ENCODE measurements at places on chromosomes 12 and 14.

GRCh38 chr12:110841007-110841406 lies 5.8 kb upstream of the CCDC63 start:
- no peak for DNase-seq

GRCh38 chr12:110046451-110047187 lies 1.7 kb downstream of the C12orf76 start:
- DNase-seq: no peak

DNA sequence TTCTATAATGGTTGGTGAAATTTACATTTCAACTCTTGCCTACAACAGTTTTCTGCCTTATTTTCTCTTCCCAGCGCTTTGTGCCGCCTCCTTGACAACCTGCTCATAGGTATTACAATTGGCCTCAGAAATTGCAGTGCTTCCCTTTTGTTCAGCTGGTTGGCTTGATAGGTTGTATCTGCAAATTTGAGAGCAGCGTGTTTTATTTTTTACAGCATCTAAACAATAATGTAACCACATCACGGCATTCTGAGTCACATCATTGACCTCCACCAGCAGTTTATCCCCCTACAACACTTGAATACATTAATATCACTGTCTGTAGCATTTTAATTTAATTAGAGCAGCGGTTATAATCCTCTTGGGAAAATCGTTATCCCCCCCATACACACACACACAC lies 99.4 kb downstream of the ETV6 start:
- no peak for DNase-seq

DNA sequence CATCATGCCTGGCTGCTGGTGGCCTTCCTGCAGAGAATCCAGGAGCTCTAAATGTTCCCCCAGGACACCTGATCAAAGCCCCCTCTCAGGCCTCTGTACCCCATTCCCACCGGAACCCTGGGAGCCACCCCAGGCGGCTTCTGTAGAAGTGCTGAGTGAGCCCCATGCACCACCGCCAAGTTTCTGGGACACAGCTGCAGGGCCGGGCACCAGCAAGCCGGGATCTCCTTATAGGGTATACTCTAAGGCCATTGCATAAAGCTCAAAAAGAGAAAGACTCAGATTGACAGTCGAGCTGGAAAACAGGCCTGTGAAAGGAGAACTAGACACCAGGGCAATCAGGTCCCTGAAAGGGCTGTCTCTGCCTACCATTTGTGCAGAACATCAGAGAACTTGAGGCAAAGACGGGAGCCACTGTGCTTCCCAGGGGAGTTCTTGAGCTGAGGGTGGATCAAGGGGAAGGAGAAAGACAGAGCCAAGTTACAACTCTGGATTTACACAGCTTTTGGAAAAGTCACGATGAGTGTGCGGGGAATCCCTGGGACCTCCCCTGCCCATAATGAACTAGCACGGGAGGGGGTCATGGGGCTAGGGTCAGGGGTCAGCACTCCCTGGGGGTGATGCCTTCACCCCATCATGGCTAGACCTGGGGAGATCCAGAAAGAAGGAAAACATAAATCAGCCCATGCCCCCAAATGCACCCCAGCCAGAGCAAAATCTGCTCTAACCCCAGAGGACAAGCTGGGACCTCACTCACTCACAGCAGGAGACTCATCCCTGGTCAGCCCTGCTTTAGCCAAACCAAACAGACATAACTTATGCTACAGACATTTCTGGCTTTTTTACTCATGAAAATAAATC lies 51.1 kb downstream of the ITPK1 start:
- DNase-seq: peak; percentile 32

GRCh38 chr12:125373375-125373774 lies 308.1 kb downstream of the AACS start:
- DNase-seq: no peak

GRCh38 chr12:120579179-120579578 lies 2.0 kb downstream of the POP5 start:
- no peak for DNase-seq

DNA sequence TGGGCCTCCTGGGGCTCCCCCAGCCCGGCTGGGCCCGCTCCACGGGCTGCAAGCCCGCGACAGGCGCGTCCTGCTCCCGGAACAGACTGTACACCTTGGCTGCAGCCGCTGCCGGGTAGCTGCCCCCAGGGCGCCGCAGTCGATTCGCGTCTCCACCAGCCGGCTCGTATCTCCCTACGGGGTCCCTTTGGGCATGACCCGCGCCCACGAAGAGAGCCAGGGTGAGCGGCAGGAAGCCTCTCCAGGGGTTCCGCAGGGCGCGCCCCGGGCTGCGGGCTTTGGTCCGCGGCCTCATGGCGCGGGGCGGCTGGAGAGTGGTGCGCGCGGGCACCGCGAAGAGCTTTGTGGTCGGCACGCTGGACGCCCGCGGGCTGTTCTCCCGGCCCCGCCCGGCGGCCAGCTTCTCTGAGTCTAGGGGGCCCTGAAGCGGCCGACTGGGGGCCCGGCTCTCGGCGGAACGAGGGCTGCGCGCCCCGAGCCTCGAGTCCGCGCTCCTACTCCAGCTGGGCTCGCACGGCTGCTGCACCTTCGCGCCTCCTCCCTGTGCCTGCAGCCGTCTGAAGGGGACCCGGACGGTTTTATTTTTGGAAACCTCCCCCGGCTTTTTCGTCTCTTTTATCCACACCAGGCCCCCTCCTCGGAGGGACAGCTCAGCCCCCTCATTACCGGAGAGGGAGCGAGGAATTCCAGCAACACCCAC lies at the start of gene LTBP2:
TSS of gene LTBP2 (minus strand) at position 588 of the 700 bp plus-strand sequence. CDS start at position 295, 293 bp downstream.
- DNase-seq: no peak

GRCh38 chr12:102939670-102940222 lies 17.7 kb upstream of the ASCL1 start:
- no peak for DNase-seq

DNA sequence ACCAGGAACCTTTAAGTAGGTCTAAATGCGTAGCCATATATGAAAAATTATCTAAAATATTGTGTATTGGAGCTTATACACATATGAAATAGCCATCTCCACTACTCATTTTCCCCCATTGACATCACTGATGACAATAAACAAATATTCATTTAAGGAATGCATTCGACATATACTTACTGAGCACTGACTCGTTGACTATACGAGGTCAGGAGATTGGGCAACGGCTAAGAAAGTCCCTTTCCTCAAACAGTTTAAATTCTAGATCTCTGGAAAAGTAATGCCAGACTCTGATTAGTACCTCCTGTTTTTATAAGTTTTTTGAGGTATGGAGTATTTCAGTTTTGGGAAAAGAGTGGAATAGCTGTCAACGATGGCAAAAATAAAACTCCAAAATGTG lies 139.4 kb upstream of the DIO2 start:
- DNase-seq: no peak

DNA sequence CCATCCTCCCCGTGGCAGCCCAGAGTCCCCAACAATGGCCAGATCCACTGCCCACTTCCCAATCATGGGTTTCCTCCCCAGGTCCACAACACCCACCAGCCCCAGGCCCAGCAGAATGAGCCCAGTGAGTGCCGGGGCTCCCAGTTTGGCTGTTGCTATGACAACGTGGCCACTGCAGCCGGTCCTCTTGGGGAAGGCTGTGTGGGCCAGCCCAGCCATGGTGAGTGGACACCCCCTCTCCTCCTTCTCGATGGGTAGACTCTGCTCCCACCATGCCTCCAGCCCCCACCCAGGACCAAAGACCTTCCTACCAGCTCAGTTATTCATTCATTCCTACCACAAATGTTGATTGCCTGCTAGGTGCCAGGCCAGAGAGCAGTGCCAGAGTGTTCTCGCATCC lies 23.8 kb downstream of the PAPLN start:
- no peak for DNase-seq

DNA sequence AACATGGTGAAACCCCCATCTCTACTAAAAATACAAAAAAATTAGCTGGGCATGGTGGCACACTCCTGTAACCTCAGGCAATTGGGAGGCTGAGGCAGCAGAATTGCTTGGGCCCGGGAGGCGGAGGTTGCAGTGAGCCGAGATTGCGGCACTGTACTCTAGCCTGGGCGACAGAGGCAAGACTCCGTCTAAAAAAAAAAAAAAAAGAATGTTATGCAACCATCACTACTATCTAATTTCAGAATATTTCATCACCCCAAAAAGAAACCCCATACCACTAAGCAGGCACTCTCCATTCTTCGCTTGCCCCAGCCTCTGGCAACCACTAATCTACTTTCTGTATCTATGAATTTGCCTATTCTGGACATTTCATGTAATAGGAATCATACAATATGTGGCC lies 68.8 kb upstream of the AMN start:
- DNase-seq: no peak

DNA sequence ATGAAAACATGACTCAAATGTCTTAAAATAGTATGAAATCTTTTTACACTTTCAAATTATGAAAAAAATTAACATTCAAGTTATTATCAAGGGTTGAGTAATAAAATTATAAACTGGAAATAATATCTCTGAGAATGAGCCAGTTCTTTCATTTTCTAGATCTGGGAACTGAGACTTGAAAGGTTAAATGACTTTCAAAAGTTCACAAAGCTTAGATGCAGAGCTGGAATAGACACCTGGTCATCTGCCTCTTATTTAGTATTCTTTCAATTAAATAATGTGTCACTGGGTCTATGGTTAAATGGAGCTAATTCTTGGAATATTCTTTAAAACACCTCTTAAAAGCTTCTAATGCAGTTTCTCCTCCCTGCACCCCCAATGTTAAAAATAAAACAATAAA lies 86.6 kb downstream of the CDK17 start:
- DNase-seq: no peak

DNA sequence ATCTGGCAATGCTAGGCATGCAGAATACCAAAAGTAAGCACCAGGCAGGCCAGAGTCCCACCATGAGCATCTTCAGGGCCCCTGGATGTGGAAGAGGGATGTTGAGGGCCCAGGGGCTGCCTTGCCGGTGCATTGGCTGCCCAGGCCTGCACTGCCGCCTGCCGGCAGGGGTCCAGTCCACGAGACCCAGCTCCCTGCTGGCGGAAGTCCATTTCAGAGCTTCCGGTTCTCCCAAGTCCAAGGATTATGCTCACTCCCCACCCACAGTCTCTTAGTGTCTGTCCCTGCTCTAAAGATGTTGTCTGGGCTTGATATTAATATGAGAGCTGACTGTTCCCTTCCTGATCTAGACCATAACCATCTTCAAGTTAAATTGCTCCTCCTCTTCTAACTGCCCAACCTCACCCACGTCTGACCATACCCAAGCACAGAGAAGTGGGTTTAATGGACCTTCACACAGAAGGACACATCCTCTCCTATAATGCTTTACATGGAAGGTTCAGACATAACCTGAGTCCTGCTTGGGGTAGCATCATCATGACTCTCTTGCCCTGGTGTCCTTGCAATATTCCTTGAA lies 117.4 kb downstream of the DAD1 start:
- DNase-seq: peak; percentile 51

- DNase-seq: peak; percentile 28
Observed at GRCh38 chr12:109387425-109388166, 39.9 kb downstream of the MYO1H start.

GRCh38 chr12:92898755-92899154 lies 30.3 kb downstream of the EEA1 start:
- DNase-seq: peak; percentile 13

GRCh38 chr12:102010265-102010994 lies 51.4 kb downstream of the WASHC3 start:
- peak; percentile 5 for DNase-seq

DNA sequence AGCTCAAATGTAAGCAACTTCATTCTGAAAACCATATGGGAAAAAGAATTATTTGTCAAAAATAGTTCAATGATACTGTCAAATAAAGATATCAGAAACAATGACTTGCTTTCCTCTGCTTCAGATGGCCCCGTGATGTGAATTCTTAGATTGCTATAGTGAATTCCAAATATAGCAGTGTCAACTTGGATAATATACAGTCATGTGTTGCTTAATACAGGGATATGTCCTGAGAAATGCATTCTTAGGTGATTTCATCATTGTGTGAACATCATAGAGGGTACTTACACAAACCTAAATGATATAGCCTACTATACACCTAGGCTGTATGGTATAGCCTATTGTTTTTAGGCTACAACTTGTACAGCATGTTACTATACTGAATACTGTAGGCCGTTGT lies 108.7 kb upstream of the MIS18BP1 start:
- DNase-seq: peak; percentile 21

GRCh38 chr12:65415826-65416225 lies 137.3 kb downstream of the MSRB3 start:
- DNase-seq: no peak

- peak; percentile 52 for DNase-seq
Observed at GRCh38 chr12:109458086-109458485, 19.0 kb downstream of the KCTD10 start.

DNA sequence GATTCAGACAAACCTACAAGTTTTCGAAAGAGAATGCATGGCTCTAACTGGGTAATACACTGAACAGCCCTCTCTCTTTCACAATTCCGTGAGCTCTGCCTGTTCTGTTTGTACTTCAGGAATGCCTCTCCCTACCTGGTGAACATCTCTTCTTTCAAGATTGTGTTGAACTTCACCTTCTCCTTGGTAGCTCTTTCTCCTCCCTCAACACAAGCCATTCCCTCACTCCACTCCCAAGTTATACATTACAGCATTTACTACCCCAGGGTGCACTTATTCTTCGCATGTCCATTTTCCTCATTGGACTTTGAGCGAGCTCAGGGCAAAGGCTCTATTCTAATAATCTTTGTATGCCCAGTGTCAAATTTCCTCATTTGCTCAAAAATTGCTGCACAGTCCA lies 28.3 kb downstream of the NRDE2 start:
- DNase-seq: no peak

DNA sequence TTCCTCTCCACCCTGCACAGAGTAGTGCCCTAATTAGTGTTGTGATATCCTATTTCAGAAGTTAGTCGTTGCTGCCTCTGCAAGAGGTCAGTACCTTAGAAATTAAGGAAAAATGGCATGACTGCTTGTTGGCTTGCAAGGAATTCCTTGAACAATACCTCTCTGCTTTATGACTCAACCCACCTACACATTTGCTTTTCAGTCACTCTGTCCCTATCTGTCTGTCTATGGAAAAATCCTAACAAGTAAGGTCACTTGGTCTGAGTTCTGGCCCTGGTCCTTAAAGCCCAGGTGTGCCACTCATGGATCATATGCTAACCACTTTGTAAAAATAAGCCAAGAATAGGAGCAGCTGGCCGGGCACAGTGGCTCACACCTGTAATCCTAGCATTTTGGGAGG lies 116.4 kb upstream of the ATF1 start:
- peak; percentile 20 for DNase-seq
